Fibroblast of skin of abdomen (primary cell): ENCODE measurements at places on chromosomes 3 and 15.

DNA sequence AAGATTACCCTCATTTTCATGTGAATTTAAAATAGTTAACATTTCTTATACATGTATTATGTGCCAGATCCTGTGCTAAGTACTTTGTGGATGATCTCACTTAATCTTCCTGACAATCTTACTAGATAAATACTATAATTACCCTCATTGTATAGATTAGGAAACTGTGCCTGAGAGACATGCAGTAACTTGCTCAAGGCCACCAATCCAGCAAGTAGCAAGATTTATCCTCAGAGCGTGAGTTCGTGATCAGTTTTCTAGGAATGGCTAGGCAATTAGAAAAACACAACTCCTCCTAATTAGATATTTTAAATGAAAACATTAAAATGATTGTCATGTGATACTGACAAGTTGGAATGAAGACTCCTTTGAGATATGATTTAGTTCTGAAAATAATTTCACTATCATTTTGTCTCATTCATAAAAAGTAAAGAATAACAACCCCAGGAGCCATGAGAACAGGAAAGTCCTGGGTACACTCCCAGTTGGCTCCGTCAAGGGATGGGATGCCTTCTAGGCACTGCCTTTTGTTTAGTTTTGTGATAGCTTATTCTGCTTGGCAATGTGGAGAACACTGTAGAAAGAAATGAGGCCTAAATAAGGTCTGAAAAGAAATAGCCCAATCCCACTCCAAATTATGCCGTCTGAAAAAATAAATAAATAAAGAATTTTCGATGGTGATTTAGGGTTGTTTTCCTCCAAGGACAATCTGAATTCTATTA lies 61.3 kb downstream of the FBN1 start:
- no peak for DNase-seq

- DNase-seq, result no peak
Observed at GRCh38 chr3:177523872-177524438, 326.7 kb upstream of the TBL1XR1 start.

GRCh38 chr3:123346021-123346420 lies 102.9 kb downstream of the ADCY5 start:
- no peak for DNase-seq

- DNase-seq, result peak; percentile 40
Observed at GRCh38 chr3:185716436-185717108, 108.3 kb downstream of the IGF2BP2 start.

DNA sequence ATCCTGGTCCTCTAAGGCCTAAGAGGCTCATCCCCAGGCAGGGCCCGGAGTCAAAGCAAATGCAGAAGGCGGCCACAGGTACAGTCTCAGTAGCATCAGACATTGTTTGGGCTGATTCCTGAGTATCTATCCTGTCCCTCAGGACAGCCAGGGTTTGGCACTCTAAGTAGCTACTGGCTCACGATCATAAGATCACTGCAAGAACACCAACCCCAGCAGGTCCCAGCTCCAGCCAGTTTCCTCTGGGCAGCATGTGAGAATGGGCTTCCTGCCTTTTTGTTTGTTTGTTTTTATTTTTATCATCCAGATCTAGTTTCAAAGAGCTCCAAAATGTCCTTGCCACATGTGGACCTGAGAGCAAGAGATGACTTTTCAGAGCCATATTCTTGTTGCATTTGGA lies 32.7 kb downstream of the LRRFIP2 start:
- no peak for DNase-seq

DNA sequence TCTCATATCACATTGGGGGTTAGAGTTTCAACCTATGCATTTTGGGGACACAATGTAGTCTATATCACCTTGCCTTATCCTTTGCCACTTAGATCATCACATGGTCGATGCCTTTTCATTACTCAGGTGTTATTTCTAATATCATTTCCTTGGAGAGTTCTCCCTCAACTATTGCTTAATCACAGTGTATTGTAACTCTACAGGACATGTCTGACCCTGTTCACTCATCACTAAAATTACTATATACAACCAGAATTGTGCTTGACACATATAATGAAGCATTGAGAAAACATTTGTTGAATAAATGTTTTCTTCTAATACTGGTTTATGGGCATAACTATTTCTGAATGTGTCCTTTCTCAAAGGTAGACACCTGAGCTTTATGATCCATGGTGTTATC lies 207.4 kb downstream of the EPHA6 start:
- DNase-seq, result no peak

DNA sequence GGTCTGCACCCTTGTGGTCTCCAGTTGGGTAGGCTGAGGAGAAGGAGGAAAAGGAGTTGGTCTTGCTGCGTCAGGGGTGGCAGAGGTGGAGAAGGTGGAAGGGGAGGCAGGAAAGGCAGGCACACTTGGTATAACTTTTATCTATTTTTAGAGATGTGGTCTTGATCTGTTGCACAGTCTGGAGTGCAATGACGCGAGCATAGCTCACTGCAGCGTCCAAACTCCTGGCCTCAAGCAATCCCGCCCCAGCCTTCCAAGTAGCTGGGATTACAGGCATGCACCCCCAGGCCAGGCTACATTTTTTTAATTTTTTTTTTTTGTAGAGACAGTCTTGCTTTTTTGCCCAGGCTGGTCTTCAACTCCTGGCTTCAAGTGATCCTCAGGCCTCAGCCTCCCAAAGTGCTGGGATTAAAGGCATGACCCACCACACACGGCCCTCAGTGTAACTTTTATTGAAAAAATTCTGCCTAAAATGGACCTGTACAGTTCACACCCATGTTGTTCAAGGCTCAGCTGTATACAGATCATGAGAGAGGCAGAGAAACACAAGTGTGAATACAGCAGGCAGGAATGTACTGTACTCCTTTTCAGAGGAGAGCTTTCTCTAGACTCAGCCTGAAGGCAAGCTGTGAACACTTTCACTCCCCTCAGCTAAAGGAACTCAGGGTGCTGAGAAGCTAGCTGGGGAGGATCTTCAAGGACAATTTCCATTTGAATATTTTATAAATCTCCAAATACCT lies 2.1 kb upstream of the RHOV start:
- no peak for DNase-seq

DNA sequence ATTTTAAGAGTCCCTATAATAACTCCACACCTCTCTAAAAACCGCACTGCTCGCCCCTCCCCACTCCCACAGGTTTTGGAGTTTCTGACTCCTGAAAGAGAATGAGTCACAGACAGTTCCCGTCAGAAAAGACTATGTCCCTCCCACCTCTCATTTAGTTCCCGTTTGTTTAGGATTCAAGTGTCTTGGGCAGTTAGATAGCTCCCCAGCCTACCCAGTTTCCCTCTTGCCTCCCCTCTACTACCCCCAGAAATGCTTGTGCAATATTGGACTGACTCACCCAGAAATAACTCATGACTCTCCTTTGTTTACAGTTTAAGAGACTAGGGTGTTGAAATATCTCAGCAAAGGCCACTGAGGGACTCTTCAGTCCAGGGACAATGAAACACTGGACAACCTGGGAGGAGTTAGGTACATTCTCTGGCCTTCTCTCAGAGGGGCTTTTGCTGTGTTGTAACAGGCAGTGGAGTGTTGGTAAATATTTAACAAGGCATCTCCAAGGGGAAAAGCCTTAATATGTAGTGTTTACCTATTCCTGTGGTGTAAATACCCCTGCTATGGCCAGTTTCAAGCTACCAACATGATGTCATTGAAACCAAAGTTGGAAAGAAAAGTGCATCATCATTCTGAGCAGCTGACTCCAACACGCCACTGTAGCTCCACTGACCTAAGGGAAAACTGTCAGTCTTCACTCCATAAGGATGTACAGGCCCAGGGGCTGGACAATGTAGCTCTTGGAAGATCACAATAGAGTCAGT lies 96.1 kb upstream of the CHD2 start:
- DNase-seq, result peak; percentile 100
